ENCODE measurements at places on chromosomes 16 and 17.

DNA sequence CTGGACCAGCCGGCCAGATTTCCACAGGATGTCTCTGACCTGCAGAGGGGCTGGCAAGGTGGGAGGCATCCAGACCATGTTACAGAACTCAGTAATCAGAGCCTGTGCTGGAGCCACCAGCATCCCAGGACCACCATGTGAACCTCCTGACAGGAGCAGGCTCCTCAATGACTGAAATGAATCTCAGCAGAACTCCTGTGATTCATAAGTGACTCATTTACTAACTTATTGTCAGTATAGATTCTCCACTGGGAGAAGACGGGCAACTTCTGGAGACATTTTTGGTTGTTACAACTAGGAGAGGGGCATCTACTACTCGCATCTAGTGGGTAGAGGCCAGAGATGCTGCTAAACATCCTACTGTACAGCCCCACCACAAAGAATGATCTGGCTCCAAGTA, 3.1 kb upstream of the WWOX start:
- DNase-seq: no peak

GRCh38 chr17:41863074-41863848, 2.0 kb downstream of the KLHL11 start:
- no peak for DNase-seq

DNA sequence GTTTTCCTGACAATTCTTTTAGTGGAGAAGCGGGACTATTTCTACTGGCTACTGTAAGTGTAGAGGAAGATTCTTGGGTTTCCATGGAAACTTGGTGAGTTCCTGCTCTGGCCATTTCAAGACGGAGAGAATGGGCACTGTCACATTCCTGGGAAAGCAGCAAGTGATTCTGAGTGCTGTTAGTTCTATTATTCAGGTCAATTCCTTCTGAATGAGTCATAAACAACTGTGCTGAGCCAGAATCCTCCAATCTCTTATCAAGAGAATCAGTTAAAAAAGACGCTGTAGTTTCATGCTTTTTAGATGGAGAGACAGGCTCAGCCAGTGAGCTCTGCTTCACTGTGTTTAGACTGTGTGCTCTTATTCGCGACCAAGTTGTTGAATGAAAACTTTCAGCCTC, 19.6 kb downstream of the AKAP10 start:
- DNase-seq: no peak

DNA sequence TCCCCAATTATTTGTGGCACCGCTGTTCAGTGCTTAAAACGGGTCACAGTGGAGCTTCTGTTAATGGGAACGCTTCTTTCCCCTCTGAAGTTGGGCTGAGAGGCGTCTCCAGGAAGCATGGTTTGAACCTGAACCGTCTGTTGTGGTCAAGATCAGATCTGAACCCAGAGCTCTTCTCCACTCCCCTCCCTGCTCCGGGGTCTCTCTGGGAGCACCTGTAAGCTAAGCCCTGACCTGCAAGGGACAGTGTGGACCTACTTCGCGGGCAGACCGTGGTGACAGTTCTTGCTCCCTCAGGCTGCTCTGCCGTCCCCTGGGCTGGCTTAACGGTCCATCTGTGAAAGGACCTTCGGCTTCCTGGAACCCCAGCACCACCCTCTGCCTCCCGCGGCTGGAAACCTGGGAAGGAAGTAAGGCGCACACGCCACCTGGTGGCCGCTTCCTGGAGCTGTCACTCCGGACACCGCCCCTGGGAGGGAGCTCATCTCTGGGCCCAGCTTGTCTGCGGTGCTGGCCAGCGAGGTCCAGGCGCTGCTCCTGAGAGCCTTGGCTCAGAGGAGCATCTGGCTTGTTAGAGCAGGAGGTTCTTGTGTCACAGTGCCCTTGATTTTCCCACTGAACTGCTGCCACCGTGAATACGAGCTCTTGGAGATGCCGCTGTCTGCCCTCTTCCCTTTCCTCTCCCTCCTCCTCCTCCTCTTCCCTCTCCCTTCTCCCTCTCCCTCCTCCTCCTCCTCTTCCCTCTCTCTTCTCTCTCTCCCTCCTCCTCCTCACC, 518.5 kb upstream of the EEF2KMT start:
- DNase-seq: peak; percentile 5

- DNase-seq: no peak
These were observed 123.5 kb downstream of the PRKCA start for GRCh38 chr17:66425756-66426396.

DNA sequence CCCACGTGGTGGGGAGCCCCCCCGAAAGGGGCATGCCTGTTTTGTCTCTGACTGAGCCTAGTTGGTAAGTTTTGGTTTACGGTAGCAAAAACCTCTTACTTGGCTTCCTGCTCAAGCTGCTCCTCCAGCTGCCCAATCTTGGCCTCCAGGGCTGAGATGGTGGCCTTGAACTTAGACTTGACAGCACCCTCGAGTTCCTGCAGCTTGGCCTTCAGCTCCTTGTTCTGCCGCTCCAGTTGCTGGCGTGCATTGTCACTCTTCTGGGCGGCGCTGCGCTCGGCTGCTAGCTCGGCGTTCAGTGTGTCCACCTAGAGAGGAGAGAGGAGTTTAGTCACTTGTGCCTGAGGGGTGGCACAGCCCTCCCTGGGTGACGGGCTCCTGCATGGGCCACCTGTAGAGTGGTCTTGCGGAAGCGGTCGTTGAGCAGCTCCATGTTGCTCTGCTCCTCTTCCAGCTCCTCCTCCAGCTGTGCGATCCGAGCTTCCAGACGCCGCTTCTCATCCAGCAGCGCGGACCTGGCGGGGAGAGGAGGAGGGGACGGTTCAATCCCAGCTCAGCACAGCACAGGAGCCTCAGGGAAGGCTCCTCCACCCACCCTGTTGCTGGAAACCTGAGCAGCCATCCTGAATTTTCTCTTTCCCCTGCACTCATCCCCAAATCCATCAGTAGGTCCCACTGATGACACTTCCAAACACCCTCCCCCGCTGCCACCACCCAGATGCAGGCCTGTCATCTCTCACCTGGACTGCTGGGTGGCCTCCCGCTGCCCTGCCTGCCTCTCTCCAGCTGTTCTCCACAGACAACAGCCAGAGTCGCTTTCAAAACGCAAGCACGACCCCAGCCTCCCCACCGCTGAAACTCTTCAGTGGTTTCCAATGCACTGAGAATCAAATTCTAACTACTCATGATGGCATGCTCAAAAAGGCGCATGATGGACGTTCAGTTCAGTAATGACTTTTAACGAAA, 44.6 kb downstream of the NDEL1 start:
- no peak for DNase-seq

DNA sequence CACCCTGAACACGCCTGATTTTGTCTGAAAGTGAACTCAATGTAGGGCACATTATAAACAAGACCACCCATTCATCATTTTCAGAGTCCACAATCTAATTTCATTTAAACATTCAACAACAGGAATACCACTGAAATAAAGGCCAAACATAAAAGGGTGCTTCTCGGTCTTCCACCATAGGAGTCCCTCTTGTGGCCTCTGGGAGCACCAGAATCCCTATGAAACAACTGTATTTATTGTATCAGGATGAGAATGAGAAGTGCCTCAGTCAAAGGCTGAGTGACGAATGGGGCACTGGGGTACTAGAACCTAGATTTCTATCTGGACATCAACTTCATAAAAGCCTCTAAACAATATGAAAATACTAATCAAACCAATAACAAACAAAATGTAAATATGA, 40.4 kb downstream of the NXPH3 start:
- no peak for DNase-seq

DNA sequence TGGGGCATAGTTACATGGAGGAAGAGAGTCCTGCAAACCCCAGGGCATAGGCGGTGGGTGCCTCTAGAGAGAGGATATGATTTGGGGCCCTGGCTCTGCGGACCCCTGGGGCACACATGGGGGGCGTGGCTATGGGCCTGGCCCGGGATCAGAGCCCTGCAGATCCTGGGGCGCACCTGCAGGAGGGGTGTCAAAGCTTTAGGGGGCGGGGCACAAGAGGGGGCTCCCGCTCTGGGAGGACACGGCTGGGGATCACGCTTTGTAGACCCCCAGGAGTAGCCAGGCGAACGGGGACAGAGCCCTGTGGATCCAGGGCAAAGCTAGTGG, 497 bp downstream of the BCL7C start:
- no peak for DNase-seq

DNA sequence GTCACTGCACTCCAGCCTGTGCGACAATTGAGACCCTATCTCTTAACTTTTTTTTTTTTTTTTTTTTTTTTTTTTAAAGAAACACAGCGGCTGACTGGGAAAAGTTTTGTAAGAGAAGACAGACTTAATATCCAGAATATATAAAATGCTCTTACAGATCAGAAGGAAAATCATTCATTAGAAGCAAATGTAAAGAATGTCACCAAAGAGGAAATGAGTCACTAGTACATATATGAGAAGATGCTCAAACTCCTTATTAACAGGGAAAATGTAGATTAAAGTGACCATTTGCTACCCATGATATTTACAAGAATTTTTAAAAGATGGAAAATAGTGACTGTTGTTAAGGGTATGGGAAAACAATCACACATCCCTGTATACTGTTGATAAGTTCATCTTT, 48.9 kb downstream of the RABEP1 start:
- no peak for DNase-seq

DNA sequence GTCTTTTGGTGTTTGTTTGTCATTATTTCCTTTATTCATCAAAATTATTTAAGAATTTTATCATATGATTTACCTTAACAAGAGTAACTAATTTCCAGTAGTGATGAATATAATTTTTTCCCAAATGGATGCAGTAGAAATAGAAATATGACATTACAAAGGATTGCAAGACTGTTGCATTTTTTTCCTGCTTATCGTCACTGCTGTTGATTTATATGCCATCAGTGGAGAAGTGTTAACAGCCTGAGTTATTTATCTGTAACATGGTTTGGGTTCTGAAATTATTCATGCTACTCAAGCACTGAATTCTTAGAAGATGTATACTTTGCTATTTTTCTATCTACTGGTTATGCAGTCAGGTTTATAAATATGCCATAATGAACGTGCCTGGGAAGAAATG, 68.6 kb downstream of the TMEM100 start:
- DNase-seq: no peak

- no peak for DNase-seq
These were observed 76.1 kb downstream of the C17orf58 start for GRCh38 chr17:67920212-67920611.

- no peak for DNase-seq
These were observed 277.0 kb downstream of the WWOX start for GRCh38 chr16:78376452-78376851.

DNA sequence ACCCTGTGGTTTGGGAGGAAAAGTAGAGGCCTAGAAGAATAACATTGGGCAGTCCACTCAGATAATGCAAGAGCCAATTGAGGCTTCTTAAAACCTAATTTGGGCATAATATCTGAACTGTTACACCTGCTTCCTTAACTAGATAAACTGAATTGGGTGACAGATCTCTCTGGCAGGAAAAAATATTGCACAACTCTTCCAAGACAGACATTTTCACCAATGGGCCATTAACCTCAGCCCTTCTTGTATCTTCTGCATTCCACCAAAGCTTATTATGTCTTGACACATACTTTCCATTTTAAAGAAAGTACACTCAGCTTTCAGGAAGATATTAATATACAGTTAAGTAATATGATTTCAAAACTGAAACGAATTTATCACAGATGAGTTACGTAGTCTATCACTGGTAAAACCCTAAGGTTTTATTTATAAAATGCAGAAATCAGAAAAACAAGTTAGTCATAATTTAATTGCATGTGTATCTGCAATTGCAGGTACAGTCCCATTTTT, 79.9 kb upstream of the MON1B start:
- no peak for DNase-seq

GRCh38 chr17:28579526-28579925, 2.8 kb upstream of the ALDOC start:
- no peak for DNase-seq

GRCh38 chr17:64152428-64153125, 22.6 kb upstream of the ERN1 start:
- no peak for DNase-seq

GRCh38 chr16:87002717-87003413, 314.3 kb downstream of the C16orf95 start:
- no peak for DNase-seq

- DNase-seq: no peak
These were observed 234.8 kb downstream of the IRX3 start for GRCh38 chr16:54051821-54052220.

- DNase-seq: no peak
These were observed 73.2 kb downstream of the RMI2 start for GRCh38 chr16:11418506-11418905.

DNA sequence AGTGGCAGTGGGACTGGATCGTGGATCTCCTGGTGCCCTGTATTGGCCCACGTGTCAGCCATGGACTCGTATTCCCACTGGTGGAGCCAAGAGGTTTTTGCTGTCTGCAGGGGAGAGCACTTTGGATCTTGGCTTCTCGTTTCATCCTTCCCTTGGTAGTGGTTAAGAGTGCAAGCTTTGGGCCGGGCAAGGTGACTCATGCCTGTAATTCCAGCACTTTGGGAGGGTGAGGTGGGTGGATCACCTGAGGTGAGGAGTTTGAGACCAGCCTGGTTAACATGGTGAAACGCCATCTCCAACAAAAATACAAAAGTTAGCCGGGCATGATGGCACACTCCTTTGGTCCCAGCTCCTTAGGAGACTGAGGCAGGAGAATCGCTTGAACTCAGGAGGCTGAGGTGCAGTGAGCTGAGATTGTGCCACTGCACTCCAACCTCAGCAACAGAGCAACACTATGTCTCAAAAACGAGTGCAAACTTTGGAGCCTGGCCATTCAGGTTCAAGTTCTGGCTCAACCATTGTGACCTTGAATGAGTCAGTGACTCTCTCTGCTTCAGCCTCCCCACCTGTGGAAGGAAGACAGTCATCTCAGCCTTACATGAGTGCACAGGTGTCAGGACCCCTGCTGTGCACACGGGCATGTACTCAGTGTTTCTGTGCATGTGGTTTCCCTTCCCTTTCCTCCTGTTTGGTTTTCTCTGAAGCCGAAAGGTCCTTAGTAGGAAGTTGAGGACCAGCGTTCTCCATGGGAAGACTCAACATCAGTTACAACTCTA, 57.4 kb downstream of the PLCG2 start:
- DNase-seq: no peak

GRCh38 chr16:89867918-89868317, 5.5 kb upstream of the TCF25 start:
- no peak for DNase-seq

GRCh38 chr16:66972983-66973382, 11.9 kb downstream of the CES3 start:
- DNase-seq: no peak

- DNase-seq: no peak
These were observed 192.4 kb downstream of the KATNIP start for GRCh38 chr16:27742333-27742732.

All from activated CD8-positive, alpha-beta memory T cell treated with anti-CD3 and anti-CD28 coated beads for 1 hour (primary cell).